ENCODE measurements at places on chromosomes 3 and 15. TPM values are rescaled to one million over a fixed set of nuclear protein-coding genes. Genes with fewer than 3 reads are reported as not detected.

The CA12 gene
- 0.83 TPM for polyA plus RNA-seq

The MOBP gene
- 0.05 TPM for polyA plus RNA-seq

The RBPMS2 gene
- 4.4 TPM for polyA plus RNA-seq

The HRG gene
- polyA plus RNA-seq: 0.18 TPM

The CPNE4 gene
- polyA plus RNA-seq: 0.15 TPM

The HMG20A gene
- 51.4 TPM for polyA plus RNA-seq

The CHL1 gene
- 2.6 TPM for polyA plus RNA-seq

The FOXB1 gene
- polyA plus RNA-seq: not detected
